Upper lobe of right lung (tissue), 1 donor: ENCODE measurements at places on chromosomes 2 and 18. TPM values are rescaled to one million over a fixed set of nuclear protein-coding genes. Genes with fewer than 3 reads are reported as not detected.

DNA sequence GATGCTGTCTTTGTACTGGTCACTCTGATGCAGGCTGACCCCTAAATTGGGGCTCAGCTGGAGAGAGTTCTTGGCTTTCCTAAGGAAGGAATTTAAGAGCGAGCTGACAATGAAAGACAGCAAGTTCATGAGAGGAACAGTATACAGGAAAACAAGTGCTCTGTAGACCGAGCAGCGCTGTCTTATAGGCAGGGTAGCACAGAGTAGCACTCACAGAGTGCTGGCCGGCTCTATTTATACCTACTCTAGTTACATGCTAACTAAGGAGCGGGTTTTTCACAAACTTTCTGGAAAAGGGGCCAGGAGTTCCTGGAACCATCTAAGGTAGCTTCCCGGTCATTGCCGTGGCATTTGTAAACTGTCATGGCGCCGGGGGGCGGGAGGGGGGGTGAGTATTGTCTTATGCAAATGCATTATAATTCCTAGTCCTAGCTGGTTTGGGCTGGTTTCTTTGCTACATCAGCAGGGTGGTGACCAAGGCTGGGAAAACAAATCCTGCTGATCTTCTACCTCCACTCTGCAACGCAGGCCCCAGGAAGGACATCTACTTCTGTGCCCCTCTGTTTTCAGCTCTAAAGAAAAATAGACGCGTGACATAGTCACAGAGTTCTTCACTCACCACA, 31.6 kb upstream of the MAP3K20 start:
- H3K36me3 ChIP-seq: no peaks in the 10 kb centered on the region
- DNase-seq: no peak
- H3K4me3 ChIP-seq: no peak overlapping the region
- H3K27me3 ChIP-seq: no peaks in the 10 kb centered on the region

- no peak overlapping the region for H3K4me3 ChIP-seq
- H3K36me3 ChIP-seq: no peaks in the 10 kb centered on the region
- no peaks in the 10 kb centered on the region for H3K27me3 ChIP-seq
- H3K27ac ChIP-seq: no peak overlapping the region
- DNase-seq: no peak
Measured at GRCh38 chr2:192228685-192229084, 34.0 kb upstream of the TMEFF2 start.

DNA sequence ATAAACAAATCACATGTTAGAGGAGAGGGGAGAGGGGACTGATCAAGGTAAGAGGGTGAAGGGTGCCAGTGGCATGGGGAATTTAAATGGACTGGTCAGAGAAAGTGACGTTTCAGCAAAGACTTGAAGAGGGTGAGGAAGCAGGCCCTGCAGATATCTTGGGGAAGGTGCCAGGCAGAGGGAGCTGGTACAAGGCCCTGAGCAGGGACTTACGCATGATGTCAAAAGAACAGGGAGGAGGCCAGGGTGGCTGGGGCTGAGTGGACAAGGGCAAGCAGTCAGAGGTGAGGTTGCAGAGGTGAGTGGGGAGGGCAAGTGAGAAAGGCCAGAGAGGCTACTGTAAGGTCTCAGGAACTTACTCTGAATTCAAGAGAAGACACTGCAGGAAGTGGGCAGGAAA, 53.3 kb upstream of the RMP24 start:
- H3K27me3 ChIP-seq: peaks cover 7% of the 10 kb centered on the region
- no peaks in the 10 kb centered on the region for H3K4me1 ChIP-seq
- DNase-seq: no peak
- no peak overlapping the region for H3K4me3 ChIP-seq
- H3K27ac ChIP-seq: no peak overlapping the region

DNA sequence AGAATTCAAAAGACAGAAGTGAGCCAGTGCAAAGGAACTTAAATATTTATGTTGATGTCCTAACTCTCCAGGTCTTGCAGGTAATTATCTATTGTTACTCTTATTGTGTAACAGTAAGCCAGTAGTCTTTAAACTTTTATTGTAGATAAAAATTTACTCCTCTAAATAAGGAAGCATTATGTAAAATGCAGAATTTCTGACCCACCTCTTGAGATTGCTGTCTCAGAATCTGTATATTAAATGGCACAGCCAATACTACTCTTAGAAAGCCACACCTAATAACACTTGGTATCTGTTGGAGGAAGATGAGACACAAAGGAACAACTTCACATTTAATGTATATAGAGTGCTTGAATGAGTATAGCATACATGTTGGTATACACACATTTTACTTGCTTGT, 613.5 kb upstream of the ZNF804A start:
- H3K27me3 ChIP-seq: no peaks in the 10 kb centered on the region
- no peak for DNase-seq
- no peak overlapping the region for H3K27ac ChIP-seq
- H3K4me3 ChIP-seq: no peak overlapping the region
- H3K36me3 ChIP-seq: no peaks in the 10 kb centered on the region

GRCh38 chr2:239608260-239608659, 207.4 kb upstream of the HDAC4 start:
- no peak overlapping the region for H3K27ac ChIP-seq
- DNase-seq: no peak
- no peaks in the 10 kb centered on the region for H3K36me3 ChIP-seq
- no peak overlapping the region for H3K4me3 ChIP-seq

DNA sequence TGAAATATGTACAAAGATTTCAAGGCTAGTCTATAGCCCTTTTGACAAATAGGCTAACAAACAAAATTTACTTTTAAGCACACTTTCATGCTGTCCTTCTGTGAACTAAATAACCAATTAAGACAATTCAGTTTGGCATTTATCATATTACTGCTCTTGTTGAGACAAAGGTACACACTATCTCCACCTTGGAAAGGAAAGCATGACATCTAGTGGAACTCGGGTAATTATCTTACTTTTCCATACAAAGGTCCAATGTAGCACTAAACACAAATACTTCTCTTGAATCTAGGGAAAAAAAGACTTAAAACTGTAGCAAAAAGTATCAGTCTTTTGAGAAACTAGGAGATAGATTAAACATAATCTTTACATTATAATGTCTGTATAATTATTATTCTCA, 125.0 kb upstream of the CD226 start:
- H3K27me3 ChIP-seq: no peaks in the 10 kb centered on the region
- H3K4me1 ChIP-seq: no peaks in the 10 kb centered on the region
- no peak overlapping the region for H3K4me3 ChIP-seq
- H3K36me3 ChIP-seq: peaks cover 3% of the 10 kb centered on the region
- H3K27ac ChIP-seq: no peak overlapping the region
- DNase-seq: no peak

GRCh38 chr2:64692401-64692800, 38.7 kb upstream of the SERTAD2 start:
- no peak overlapping the region for H3K4me3 ChIP-seq
- H3K27ac ChIP-seq: no peak overlapping the region
- no peaks in the 10 kb centered on the region for H3K36me3 ChIP-seq
- H3K4me1 ChIP-seq: no peaks in the 10 kb centered on the region

DNA sequence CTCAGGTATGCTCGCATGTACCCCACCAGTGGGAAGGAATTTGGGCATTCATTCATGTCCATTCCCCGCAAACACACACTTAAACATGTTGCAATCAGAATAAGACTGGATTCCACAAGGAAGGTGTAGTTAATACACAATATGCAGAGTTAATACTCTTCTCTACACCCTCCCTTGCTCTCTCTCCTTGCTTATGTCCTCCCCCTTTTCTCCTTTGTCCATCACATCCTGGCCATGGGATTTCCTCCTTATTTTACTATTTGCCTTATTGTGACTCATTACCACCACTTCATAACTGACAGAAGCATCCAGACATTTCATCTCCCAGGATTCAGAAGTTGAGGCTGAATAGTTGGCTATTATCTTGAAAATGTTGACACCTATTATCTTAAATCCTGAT, 473.8 kb upstream of the SPHKAP start:
- no peaks in the 10 kb centered on the region for H3K27me3 ChIP-seq
- H3K27ac ChIP-seq: no peak overlapping the region
- H3K4me3 ChIP-seq: no peak overlapping the region
- no peaks in the 10 kb centered on the region for H3K4me1 ChIP-seq
- DNase-seq: no peak

DNA sequence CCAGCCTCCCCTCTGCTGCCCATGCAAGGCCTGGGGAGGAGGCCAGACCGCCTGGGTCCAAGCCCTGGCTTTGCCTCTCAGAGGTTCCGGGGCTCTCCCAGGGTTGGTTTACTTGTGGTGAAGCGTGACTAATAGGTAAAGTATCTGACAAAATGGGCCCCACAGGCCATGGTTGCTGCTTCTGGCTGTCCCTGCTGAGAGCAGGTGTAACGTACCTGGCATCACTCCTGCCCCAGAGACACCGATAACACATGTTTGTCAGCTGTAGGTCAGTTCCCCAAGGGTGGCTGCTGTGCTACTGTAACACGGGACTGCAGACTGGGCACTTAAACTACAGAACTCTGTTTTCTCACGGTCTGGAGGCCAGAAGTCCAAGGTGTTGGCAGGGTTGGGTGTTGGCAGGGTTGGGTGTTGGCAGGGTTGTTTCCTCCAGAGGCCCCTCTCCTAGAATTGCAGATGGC, 34.1 kb downstream of the ODC1 start:
- no peak overlapping the region for H3K4me3 ChIP-seq
- peaks cover 6% of the 10 kb centered on the region for H3K4me1 ChIP-seq
- no peak for DNase-seq
- H3K27me3 ChIP-seq: no peaks in the 10 kb centered on the region
- peaks cover 9% of the 10 kb centered on the region for H3K36me3 ChIP-seq
- H3K27ac ChIP-seq: no peak overlapping the region

GRCh38 chr2:122083256-122084048, 328.0 kb downstream of the TSN start:
- H3K36me3 ChIP-seq: no peaks in the 10 kb centered on the region
- H3K27me3 ChIP-seq: no peaks in the 10 kb centered on the region
- H3K4me1 ChIP-seq: no peaks in the 10 kb centered on the region
- no peak overlapping the region for H3K27ac ChIP-seq
- no peak for DNase-seq

GRCh38 chr2:233125455-233126065, 65.4 kb downstream of the INPP5D start:
- H3K4me1 ChIP-seq: no peaks in the 10 kb centered on the region
- peaks cover 22% of the 10 kb centered on the region for H3K36me3 ChIP-seq
- H3K4me3 ChIP-seq: no peak overlapping the region
- H3K27ac ChIP-seq: no peak overlapping the region
- DNase-seq: peak; percentile 57

DNA sequence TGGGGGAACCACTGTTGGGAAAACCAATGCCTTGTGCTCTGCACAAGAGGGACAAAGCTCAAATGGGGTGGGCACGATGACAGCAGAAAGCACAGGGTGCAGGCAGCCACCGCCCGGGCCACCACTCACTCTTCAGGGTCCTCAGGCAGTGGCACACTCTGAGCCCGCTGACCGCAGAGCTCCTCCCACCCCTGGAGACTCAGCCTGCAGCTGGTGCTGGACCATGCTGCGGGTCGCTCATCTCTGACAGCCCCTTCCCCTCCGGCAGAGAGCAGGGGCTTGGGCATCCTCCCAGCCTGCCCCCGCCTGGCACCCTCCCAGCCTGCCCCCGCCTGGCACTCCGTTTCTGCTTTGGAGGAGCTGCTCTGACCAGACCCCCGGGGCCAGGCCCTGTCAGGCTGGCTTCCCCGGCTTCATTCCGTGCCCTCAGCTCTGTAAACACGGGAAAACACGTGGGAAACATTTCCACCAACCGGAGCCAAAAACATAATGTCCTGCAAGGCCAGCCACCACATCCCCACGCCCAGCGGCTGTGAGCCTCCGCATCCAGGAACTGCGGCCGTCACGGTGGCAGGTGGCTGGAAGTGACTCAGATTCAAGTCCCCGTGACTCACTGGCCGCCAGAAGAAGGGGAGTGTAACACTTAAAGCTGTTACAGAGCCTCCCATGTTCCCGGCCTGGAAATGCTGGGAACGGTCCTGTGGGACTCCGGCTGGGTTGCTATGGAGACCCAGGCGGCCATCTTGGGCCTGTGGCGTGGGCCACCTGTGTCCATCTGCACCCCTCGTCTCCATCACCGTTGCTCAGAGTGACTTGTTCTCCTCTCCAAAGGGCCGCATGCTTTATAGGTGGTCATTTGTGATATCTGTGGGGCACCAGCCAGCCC, 6.8 kb upstream of the SNED1 start:
- no peaks in the 10 kb centered on the region for H3K36me3 ChIP-seq
- H3K4me1 ChIP-seq: peaks cover 62% of the 10 kb centered on the region
- H3K27me3 ChIP-seq: no peaks in the 10 kb centered on the region
- peak; percentile 94 for DNase-seq
- H3K4me3 ChIP-seq: no peak overlapping the region

- H3K27ac ChIP-seq: no peak overlapping the region
- H3K36me3 ChIP-seq: no peaks in the 10 kb centered on the region
- no peaks in the 10 kb centered on the region for H3K4me1 ChIP-seq
- DNase-seq: no peak
- H3K27me3 ChIP-seq: no peaks in the 10 kb centered on the region
Measured at GRCh38 chr2:148914463-148914862, 39.4 kb downstream of the KIF5C start.

DNA sequence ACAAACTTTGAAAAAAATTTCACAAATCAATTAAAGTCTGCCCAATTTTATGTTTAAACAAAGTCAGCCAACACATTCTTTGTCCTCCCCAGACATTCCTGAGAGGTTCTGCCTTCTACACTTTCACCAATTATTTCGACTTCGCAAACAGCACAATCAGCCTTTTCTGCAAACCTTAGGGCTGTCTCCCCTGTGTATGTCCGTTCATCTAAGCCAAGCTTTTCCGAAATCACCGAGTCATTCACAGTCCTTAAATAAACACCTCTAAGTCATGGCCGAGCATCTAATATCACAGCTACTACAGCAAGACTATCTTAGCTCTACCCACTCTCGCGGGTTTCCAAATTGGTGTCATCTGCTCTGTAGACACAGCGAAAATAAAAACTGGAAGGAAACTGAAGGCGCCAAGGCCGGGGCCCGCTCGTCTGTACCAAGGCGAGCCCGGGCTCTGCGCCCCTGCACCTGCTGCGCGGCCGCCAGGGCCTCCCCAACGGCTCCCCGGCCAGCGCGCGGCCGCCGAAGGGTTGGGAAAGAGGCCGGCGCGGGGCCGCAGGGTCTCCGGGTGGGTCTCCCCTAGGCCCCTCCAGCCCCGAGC, 730 bp downstream of the ODC1 start:
- DNase-seq: no peak
- no peaks in the 10 kb centered on the region for H3K27me3 ChIP-seq
- H3K4me1 ChIP-seq: peaks cover 38% of the 10 kb centered on the region
- H3K36me3 ChIP-seq: peaks cover 27% of the 10 kb centered on the region
- peak overlapping the region; percentile 64 for H3K4me3 ChIP-seq

DNA sequence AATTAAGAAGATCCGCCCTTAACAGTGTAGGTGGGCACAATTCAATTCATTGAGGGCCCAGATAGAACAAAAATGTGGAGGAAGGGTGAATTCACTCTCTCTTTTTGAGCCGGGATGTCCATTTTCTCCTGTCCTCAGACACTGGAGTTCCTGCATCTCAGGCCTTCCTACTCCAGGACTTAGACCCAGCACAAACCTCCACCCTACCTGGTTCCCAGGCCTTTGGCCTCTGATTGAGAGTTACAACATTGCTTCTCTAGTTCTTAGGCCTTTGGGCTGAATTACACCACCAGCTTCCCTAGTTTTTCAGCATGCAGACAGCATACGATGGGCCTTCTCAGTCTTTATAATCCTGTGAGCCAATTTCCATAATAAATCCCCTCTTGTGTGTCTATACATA, 87.8 kb upstream of the TMEM17 start:
- no peak overlapping the region for H3K4me3 ChIP-seq
- no peaks in the 10 kb centered on the region for H3K36me3 ChIP-seq
- H3K4me1 ChIP-seq: no peaks in the 10 kb centered on the region
- no peak overlapping the region for H3K27ac ChIP-seq
- no peak for DNase-seq

The CYBRD1 gene
- 313 TPM for total RNA-seq

The EFR3B gene
- total RNA-seq: 10.7 TPM

The CNTNAP5 gene
- total RNA-seq: not detected

The RBKS gene
- total RNA-seq: 1.9 TPM

The DSG1 gene
- not detected for total RNA-seq

The REG3A gene
- not detected for total RNA-seq

The RPRM gene
- 0.26 TPM for total RNA-seq

The DPP10 gene
- 1.0 TPM for total RNA-seq

The SERPINB4 gene
- not detected for total RNA-seq
